ENCODE measurements at places on chromosomes 7 and 10.

GRCh38 chr7:31129067-31129466 is 77.0 kb downstream of the ADCYAP1R1 start:
- no peak for DNase-seq

GRCh38 chr10:79374312-79375191 is 27.3 kb downstream of the PPIF start:
- DNase-seq, result peak; percentile 57

DNA sequence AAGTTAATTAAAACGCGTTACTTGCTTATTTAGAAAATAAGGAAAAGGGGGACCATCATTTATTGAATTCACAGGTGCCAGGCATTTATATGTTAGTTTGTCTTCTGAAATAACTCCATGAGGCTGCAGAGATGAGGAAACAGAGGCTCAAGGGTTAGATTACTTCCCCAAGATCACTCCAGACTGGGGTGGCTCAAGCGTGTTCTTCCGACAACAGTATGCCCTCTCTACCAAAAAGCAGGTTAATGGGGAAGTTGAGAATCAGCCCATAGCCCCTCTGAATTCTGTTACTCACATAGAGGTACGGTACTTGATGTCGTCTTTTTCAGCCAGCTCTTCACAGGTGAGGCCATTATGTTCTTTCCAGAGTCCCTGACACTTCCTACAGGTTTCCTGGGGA is 129.3 kb downstream of the RNF216 start:
- DNase-seq, result no peak

DNA sequence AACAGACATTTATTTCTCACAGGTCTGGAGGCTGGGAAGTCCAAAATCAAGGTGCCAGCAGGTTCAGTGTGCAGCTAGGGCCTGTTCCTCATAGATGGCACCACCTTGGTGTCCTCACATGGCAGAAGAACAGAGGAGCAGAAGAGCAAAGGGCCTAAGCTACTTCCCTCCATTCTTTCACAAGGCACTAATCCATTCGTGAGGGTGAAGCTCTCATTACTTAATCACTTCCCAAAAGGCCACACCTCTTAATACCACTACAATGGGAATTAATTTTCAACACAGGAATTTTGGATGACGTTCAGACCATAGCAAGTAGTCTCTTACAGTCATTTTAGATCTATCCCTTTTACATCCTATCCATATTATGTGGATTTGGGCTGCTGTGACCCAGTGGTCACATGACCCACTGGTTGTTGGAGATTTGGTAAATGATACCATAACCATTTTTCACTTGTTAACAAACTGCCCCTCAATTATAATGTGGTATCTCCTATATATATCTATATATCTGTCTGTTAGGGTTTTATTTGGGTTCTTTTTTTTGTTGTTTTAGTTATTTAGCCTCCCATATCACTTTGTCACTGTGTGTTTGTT is 63.4 kb downstream of the BBS9 start:
- DNase-seq, result no peak

- no peak for DNase-seq
Measured at GRCh38 chr10:118900617-118901016, 128.9 kb upstream of the NANOS1 start.

DNA sequence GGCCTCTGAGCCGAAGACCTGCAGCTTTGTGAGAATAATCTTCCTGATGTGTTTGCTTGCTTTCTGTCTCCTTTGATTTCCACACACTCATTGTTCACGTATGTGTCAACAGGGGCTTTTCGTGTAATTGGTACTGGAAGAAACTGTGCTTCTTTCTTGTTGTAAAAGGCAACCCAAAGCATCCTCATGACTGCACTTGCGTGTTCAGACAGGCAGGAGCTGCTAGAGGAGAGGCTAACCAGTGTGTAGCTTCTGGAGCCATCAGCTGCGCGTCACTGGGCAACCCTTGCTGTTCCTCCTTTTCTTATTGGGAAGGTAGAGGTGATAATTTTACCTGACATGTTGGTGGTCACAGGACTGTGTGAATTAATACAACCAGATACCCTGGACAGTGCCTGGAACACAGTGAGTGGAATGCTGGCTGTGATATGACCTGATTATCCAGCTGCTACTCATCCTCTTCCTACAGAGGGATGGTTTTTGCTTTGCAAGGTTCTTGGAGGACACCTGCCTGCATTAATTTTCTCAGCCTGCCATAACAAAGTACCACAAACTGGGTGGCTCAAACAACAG is 213.0 kb downstream of the ABCA13 start:
- no peak for DNase-seq

DNA sequence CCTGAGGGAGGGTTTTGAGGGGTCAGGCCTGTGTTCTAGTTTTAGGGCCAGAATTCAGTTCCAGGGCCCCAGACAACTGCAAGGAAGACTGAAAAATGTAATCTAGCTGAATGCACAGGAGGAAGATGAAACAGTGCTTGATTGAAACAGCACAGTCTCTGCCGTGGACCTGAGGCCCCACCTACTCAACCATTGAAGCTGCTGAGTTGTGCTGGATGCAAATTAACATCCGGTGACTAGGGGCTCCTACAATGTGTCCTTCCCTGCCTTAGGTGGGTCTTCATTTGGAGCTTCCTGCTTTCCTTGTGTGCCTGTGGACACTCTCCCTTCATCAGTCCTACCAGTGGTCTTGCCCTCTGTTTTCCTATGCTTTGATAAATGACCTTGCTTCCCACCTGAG is 5.7 kb downstream of the GLRX3 start:
- peak; percentile 30 for DNase-seq

GRCh38 chr7:72504061-72504706 is 92.0 kb upstream of the CALN1 start:
- DNase-seq, result no peak

DNA sequence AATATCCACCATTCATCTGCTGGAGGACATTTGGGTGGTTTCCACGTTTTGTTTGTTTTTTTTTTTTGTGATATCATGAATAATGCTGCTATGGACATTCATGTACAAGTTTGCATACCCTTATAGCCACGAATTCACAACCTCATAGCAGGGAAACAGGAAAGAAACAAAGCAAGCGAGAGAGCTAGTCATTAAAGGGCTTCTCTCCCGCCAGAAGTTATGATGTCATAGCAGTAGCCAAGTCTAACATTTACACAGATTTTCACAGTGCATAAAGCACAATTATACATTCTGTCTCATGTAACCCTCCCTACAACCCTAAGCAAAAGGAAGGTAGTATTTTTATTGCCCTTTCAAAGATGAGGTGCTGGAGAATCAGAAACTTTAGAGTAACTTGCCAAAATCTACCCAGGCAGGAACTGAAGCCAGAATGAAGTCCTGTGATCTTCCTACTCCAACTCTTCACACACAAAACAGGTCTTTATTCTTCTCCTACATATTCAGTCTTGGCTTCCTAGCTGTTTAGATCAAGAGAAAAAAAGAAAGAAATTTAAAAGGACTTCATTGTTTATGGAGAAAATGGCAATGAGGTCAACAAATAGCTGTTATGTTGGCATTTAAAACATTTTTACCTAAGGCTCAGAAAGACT is 33.9 kb upstream of the GPAM start:
- DNase-seq, result no peak

DNA sequence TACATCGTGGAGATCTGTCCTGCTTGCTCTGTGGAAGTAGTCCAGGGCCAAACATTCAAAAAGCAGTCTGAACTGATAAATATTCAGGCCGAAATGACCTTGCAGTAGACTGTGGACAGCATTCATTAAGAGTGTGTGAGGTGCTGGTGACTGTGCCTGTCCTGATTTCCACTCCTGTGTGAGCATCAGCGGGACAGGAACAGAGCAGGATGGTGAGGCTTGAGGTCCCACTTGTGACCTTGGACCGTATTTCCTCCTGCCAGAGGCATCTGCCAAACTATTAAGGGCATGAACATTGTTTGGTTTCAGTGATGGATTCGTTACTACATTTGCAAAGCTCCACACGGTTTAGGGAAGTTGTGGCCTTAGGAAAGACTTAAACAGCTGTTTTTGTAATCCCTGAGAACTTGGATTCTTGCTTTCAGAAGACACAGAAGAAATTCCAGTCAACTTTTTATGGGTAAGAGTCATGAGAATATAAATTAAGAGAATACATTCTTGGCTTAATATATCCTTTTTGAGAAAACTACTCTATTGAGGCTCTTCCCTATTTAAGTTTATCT is 32.8 kb downstream of the CCNY start:
- DNase-seq, result no peak

DNA sequence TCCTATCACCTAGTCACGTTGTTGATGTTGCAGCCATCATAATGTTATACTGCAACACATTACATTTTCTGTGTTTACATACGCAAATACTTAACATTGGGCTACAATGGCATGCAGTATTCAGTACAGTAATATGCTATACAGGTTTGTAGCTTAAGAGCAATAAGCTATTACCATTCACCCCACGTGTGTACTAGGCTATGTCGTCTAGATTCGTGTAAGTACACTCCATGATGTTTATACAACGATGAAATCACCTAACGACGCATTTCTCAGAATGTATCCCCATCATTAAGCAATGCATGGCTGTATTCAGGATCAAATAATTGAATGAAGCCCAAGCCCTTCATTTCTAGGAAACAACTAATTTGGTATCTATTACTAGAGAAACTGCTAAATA is 43.4 kb upstream of the C1GALT1 start:
- no peak for DNase-seq

DNA sequence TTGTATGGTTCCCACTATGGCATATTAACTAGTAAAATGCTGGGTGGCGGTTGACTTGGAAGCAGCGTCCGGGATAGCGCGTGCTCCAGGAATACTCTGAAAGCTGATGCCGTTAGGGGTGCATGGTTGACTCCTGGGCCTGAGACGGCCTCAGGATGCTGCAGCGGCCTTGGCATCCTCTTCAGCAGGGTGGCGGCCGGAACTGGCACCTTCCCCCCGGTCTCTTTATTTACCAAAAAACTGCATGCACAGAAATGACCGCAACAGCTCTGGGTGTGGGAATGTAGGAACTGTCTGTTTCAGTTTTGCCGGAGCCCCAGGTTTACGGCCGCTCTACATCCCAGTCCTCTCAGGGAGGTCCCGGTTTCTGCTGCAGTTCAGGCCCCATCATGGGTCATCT is 28.8 kb downstream of the PFKP start:
- no peak for DNase-seq

DNA sequence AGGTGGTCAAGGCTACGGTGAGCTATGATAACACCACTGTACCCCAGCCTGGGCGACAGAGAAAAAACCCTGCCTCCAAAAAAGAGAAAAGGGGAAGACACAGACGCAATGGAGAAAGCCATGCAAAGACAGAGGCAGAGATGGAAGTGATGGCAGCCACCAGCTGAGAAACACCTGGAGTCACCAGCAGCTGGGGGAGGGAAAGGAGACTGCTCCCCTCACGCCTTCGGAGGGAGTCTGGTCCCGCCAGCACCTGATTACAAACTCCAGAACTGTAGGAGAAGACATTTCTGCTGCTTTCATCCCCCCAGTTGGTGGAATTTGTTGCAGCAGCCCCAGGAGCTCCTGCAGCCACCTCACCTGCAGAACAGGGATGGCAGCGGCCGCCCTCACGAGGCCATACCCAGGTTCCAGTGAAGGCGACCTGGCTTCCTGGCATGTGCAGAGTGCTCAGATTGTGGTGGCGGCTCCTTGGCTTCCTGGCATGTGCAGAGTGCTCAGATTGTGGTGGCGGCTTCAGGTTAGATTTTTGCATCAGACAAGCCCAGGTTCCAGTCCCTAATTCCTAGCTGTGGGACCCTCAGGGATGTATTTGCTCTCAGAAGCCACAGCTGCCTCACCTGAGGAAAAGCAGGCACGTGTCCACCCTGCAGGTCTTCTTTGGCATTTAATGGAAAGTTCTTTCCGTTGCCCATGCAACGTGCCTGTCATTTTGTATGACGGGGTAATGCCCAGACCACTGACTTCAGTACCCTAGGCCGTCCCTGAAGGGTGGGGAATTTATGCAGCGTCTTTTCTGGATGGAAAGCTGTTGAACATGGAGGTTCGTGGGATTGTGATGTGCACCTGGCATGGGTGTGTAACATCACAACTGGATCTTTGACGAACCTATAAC is 182.9 kb downstream of the EBF3 start:
- no peak for DNase-seq

GRCh38 chr7:151306860-151307259 is 34.8 kb upstream of the NUB1 start:
- no peak for DNase-seq

DNA sequence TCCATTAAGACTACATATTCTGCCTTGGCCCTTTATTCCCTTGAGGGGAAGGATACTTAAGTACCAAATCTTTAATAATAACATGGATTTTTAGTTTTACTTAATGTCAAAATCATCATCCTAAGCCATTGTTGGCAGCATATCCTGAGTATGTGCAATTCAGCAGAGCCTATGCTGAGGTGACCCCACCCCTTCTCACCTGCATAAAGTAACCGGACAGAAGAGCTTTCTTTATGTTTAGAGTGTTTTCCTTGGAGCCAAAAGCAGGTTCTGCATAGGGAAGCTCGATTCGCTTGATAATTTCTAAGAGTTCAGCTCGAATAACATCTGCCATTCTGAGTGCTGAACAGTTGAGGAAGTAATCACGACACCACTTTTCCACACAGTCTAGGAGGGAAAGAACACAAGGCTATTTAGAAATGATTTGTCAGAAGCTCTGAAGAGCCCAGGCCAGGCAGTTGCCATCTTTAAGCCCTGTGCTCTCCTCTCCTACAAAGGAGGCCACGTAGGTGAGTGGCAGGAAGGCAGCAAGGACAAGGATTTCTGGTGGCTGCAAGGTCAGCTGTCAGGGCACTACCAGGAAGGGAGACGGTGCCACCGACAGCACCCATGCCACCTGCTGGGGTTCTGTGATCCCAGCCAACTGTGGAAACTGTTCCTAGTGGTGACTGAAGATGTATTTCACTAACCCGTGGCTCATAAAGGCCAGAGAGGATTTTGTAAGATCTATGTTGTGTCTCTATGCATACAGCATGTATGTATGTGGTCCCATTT is 15.6 kb downstream of the BCCIP start:
- DNase-seq, result no peak

- DNase-seq, result no peak
Measured at GRCh38 chr10:132245056-132245455, 58.3 kb downstream of the DPYSL4 start.

GRCh38 chr10:88920198-88920597 is 32.4 kb downstream of the ACTA2 start:
- DNase-seq, result no peak

DNA sequence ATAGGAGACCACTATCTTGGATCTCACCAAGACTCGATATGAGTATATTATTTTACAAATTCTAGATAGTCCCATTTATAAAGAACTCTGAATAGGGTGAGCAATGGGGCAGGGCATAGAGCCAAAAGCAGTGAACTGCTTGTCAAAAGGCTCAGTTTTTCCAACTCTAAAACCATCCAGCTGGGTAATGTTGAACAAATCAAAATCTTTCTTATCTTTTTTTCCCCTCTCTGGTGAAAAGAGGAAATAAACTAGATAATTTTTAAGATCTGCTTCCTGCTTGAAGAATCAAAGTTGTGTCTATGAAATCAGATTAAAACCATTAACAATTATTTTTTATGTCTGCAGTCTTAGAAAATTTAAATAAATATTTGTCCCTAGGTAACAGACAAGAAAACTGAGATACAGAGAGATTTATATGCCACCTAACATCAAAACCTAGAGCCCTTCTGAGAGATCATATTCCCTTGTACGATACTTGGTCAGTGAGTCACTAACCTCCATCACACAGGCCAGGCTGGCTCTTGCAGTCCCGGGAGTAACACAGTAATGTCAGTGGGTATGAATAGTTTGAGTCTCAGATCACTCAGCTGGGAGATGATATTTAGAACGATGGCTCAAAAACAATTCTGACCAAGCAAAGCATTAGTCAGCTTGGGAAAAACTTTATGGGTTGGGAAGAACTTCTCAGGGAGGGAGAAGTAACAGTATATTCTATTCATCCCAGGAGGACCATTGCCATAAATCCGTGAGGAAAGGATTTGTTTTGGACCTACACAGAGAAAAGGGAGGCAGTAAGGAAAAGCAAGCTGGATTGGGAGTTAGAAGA is 178.8 kb downstream of the REEP3 start:
- no peak for DNase-seq
